Activated naive CD4-positive, alpha-beta T cell treated with anti-CD3 and anti-CD28 coated beads for 36 hours (primary cell): ENCODE measurements at places on chromosomes 16 and 17. TPM values are rescaled to one million over a fixed set of nuclear protein-coding genes. Genes with fewer than 3 reads are reported as not detected.

Gene DBF4B
- total RNA-seq: 29.5 TPM

Gene CSH1
- not detected for total RNA-seq

Gene LRRC37B
- 14.4 TPM for total RNA-seq

Gene STH
- total RNA-seq: not detected

Gene TRIM47
- 9.6 TPM for total RNA-seq

Gene OSGIN1
- 0.86 TPM for total RNA-seq

Gene PDIA2
- total RNA-seq: not detected

Gene EVI2A
- total RNA-seq: 22.5 TPM

Gene KRT20
- total RNA-seq: not detected

Gene CCL3
- total RNA-seq: 8.3 TPM

Gene G6PC1
- not detected for total RNA-seq

Gene PLLP
- 0.41 TPM for total RNA-seq

GRCh38 chr17:61756561-61756960 lies 106.8 kb downstream of the BRIP1 start:
- no peak overlapping the region for H3K4me3 ChIP-seq
- H3K4me1 ChIP-seq: peaks cover 5% of the 10 kb centered on the region

GRCh38 chr16:3004319-3004718 lies 8.4 kb upstream of the CLDN9 start:
- no peak for DNase-seq
- peaks cover 2% of the 10 kb centered on the region for H3K27me3 ChIP-seq
- H3K4me1 ChIP-seq: peaks cover 25% of the 10 kb centered on the region
- H3K36me3 ChIP-seq: no peaks in the 10 kb centered on the region

DNA sequence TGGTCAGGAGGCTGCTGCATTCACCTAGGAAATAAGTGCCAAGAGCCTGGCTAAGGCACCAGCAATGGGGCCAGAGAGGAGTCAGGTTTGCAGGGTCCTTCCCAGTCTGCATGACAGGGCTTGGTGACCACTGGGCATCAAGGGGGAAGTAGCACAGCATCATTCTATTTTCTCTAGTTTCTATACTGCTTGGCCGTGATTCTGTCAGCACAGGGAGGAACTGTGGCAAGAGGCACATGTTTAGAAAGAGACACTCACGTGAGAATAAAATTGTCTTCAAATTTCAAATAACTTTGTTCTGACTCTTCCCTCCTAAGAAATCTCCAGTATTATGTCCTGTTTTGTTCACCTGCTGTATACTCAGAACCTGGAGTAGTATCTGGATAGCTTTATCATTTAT lies 37.8 kb downstream of the ERN1 start:
- DNase-seq: no peak
- H3K4me1 ChIP-seq: peaks cover 75% of the 10 kb centered on the region
- H3K36me3 ChIP-seq: peaks cover 16% of the 10 kb centered on the region
- no peak overlapping the region for H3K27ac ChIP-seq
- no peak overlapping the region for H3K4me3 ChIP-seq

GRCh38 chr17:63478814-63479494 lies 2.1 kb downstream of the ACE start:
- no peak overlapping the region for H3K4me3 ChIP-seq
- H3K4me1 ChIP-seq: peaks cover 5% of the 10 kb centered on the region
- no peaks in the 10 kb centered on the region for H3K36me3 ChIP-seq

DNA sequence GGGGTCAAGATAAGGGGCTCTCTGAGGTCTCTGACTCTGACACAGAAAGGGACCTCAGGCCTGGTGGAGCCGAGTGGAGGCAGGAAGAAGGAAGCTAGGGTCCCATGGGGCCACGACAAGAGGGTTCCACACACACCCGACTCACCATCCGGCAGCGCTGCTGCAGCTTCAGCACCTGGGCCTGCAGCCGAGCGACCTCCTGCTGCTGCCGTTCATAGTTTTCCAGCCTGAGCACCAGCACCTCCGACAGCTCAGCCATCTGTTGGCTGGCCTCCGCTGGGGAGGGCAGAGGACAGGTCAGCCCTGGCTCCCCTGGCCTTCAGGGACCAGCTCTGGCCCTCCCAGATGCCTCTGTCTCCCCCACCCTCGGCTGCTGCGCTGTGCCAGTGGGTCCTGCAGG lies 6.4 kb downstream of the HAP1 start:
- peaks cover 18% of the 10 kb centered on the region for H3K27me3 ChIP-seq
- peaks cover 2% of the 10 kb centered on the region for H3K4me1 ChIP-seq
- H3K36me3 ChIP-seq: no peaks in the 10 kb centered on the region
- no peak overlapping the region for H3K27ac ChIP-seq

GRCh38 chr17:65047941-65048340 lies 8.6 kb downstream of the GNA13 start:
- peaks cover 81% of the 10 kb centered on the region for H3K4me1 ChIP-seq
- H3K27me3 ChIP-seq: no peaks in the 10 kb centered on the region
- no peak for DNase-seq
- H3K4me3 ChIP-seq: no peak overlapping the region
- peaks cover 50% of the 10 kb centered on the region for H3K36me3 ChIP-seq
- H3K27ac ChIP-seq: peak overlapping the region; percentile 10

GRCh38 chr17:72399608-72400487 lies 279.0 kb downstream of the SOX9 start:
- no peaks in the 10 kb centered on the region for H3K36me3 ChIP-seq
- H3K4me3 ChIP-seq: no peak overlapping the region
- peaks cover 2% of the 10 kb centered on the region for H3K27me3 ChIP-seq
- H3K27ac ChIP-seq: no peak overlapping the region
- DNase-seq: no peak
- no peaks in the 10 kb centered on the region for H3K4me1 ChIP-seq

- no peak for DNase-seq
- peaks cover 7% of the 10 kb centered on the region for H3K36me3 ChIP-seq
- peaks cover 23% of the 10 kb centered on the region for H3K4me1 ChIP-seq
Measured at GRCh38 chr17:47818002-47818695, 3.4 kb downstream of the OSBPL7 start.

DNA sequence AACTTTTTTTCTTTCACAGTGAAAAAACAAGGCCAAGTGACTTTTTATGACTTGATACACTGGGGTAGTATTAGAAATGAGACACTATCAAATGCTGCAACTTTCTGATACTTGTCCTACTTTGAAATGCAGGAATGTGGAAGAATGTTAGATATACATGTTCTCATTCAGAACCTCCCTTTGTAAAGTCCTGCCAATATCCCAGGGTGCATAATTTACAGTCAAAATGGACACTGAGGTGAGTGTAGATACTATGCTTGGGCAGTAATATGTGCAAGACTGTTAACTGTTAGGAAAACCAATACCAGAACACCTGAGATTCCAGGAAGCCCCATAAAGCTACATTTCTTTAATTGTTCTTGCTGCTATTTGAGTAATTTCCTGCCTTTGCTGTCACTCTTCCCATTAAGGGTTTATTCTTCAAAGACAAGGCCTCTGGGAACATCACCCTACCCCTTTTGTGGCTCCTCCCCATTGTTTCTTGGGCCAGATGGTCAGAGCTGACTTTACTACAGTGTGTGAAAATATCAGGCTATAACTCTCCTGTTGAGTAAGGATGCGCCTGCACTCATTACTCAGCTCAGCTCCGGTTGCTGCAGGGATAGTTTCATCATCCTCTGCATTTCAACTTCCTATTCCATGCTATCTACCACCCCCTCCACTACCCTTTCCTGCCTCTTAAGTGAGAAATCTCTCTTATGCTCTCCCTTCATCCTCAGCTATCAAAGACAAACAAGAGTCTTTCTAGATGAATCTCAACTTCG lies 48.7 kb downstream of the TMEM100 start:
- peaks cover 40% of the 10 kb centered on the region for H3K27me3 ChIP-seq
- no peak overlapping the region for H3K4me3 ChIP-seq
- no peak for DNase-seq
- H3K4me1 ChIP-seq: peaks cover 9% of the 10 kb centered on the region
- H3K27ac ChIP-seq: no peak overlapping the region
- no peaks in the 10 kb centered on the region for H3K36me3 ChIP-seq

DNA sequence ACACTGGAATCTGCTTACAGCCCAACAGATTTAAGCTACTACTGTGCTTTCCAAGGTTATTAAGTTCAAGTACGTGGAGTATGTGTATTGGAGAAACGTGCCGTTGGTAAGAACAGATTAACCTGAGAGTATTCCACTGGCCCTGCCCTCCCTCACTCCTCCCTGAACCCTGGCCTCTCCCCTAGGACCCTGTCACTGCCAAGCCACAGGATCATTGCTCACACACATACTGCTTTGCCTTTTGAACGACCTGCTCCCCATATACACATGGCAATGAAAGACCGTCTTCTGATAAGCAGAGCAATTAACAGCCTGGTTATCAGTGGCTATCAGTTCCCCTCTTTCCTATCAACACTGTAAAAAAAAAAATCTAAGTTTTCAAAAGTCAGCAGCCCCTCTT lies 458.9 kb upstream of the DYNLRB2 start:
- H3K4me1 ChIP-seq: no peaks in the 10 kb centered on the region
- H3K36me3 ChIP-seq: no peaks in the 10 kb centered on the region
- no peak overlapping the region for H3K27ac ChIP-seq
- H3K27me3 ChIP-seq: no peaks in the 10 kb centered on the region
- DNase-seq: no peak

GRCh38 chr16:30923554-30924075 lies at the start of gene FBXL19:
Gene FBXL19, plus strand, starts transcription at chr16:30923572. Its CDS starts 2,183 bp downstream, at chr16:30925755.
- peaks cover 14% of the 10 kb centered on the region for H3K4me1 ChIP-seq
- H3K4me3 ChIP-seq: peak within 1 kb of the TSS; percentile 99
- DNase-seq: no peak

GRCh38 chr17:44794851-44795413 lies 35.2 kb downstream of the GJC1 start:
- H3K4me1 ChIP-seq: peaks cover 4% of the 10 kb centered on the region
- H3K27ac ChIP-seq: no peak overlapping the region
- H3K4me3 ChIP-seq: no peak overlapping the region
- no peaks in the 10 kb centered on the region for H3K36me3 ChIP-seq

DNA sequence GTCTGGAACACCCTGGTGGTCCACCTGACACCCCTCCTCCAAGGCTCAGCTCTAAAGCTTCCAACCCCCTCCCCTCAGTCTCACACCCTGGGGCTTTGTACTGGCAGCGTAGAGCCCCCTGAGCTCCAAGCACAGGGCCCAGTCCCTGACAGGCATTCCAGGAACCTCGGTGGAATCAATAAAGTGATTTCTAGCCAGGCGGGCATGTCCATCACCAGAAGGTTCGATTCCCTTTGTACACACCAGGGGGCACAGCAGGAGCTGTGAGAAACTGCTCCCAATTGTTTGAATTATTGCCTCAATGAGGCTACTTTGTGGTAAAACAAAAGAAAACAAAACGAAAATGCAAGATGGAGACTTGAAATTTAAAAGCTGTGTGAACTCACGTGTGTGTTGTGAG lies 51.8 kb downstream of the SMPD3 start:
- peak overlapping the region; percentile 27 for H3K27ac ChIP-seq
- H3K36me3 ChIP-seq: no peaks in the 10 kb centered on the region
- DNase-seq: peak; percentile 72
- H3K4me1 ChIP-seq: peaks cover 18% of the 10 kb centered on the region
- no peak overlapping the region for H3K4me3 ChIP-seq

GRCh38 chr17:34163646-34164045 lies 91.4 kb upstream of the CCL2 start:
- H3K36me3 ChIP-seq: no peaks in the 10 kb centered on the region
- H3K4me3 ChIP-seq: no peak overlapping the region
- peaks cover 26% of the 10 kb centered on the region for H3K27me3 ChIP-seq
- no peak for DNase-seq
- no peak overlapping the region for H3K27ac ChIP-seq
- H3K4me1 ChIP-seq: no peaks in the 10 kb centered on the region

GRCh38 chr16:351804-352520 lies 561 bp downstream of the AXIN1 start:
- H3K27ac ChIP-seq: peak overlapping the region; percentile 82
- H3K4me3 ChIP-seq: peak overlapping the region; percentile 91
- no peaks in the 10 kb centered on the region for H3K27me3 ChIP-seq
- peaks cover 54% of the 10 kb centered on the region for H3K4me1 ChIP-seq

DNA sequence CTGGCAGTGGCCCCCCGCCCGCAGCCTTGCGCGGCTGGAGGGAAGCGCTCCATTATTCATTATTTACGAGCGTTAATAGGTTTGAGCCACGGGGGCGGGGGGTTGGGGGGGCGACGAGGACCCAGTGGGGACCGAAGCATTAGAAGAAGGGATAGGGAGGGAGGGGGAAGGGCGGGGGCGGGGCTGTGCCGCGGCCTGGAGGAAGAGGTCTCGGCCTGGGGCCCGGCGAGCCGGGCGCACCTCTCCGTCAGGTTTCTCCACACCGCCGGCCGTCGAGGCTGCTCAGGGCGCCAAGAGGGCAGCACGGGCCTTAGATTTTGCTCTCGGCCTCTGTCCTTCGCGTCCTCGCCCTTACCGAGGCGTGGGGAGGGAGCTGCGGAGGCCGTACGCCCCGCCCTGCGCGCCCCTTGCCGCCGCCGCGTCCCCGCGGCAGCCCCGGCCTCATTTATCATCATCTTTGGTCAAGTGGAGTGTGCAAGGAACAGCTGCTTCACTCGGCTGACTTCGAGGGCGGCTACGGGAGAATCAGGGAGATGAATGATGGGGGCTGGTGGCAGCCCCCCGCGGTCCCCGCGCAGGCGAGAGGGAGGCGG lies 54.2 kb downstream of the SREBF1 start:
- no peak overlapping the region for H3K27ac ChIP-seq
- DNase-seq: no peak
- no peaks in the 10 kb centered on the region for H3K36me3 ChIP-seq
- peaks cover 21% of the 10 kb centered on the region for H3K4me1 ChIP-seq
- peaks cover 2% of the 10 kb centered on the region for H3K27me3 ChIP-seq

DNA sequence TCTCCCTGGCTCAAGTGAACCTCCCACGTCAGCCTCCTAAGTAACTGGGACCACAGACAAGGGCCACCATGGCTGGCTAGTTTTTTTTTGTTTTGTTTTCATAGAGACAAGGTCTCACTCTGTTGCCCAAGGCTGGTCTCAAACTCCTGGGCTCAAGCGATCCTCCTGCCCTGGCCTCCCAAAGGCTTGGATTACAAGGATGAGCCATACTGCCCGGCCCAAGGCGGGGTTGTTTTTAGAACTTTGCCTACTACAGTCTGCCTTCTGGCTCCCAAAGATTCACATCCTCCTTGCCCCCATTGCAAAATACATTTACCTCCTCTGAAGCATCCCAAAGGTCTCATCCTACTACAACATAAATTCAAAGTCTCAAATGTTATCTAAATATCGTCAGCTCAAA lies 49.5 kb upstream of the PHOSPHO1 start:
- no peaks in the 10 kb centered on the region for H3K4me1 ChIP-seq
- no peak overlapping the region for H3K27ac ChIP-seq
- DNase-seq: no peak
- no peaks in the 10 kb centered on the region for H3K36me3 ChIP-seq
- H3K27me3 ChIP-seq: no peaks in the 10 kb centered on the region

DNA sequence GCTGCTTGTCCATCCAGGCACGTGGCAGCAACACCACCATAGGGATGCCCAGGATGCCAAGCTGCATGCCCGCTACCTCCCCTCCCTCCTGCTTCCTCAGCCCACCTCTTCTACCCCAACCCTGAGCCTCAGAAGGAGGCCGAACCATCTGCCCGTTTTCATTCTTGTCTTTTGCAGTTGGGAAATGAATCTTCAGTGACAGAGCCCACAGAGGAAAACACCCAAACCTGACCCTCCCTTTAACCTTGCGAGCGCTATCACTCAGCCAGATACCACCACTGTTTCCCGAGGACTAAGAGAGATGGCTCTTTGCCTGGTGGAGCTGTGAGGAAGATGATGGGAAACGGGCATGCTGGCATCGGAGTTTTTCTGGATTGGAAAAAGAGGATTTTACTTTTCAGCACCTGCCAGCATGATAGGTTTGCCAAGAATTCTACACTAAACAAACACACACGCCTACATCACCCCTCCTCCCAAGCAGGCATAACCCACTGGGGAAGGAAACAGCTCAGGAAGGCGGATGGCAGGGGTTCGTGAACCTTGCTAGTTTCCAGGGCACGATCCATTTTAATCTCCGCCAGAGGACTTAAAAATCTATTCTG lies 457.4 kb downstream of the SLC39A11 start:
- no peaks in the 10 kb centered on the region for H3K36me3 ChIP-seq
- H3K27ac ChIP-seq: no peak overlapping the region
- peak; percentile 6 for DNase-seq
- peaks cover 14% of the 10 kb centered on the region for H3K4me1 ChIP-seq
